ENCODE measurements at places on chromosomes 7 and 10. TPM values are rescaled to one million over a fixed set of nuclear protein-coding genes. Genes with fewer than 3 reads are reported as not detected.

GRCh38 chr7:99392659-99393354, 15.6 kb downstream of the PDAP1 start:
- H3K36me3 ChIP-seq, result no peaks in the 10 kb centered on the region
- H3K27ac ChIP-seq, result peak overlapping the region; percentile 69
- no peaks in the 10 kb centered on the region for H3K27me3 ChIP-seq
- peak overlapping the region; percentile 31 for H3K4me3 ChIP-seq
- DNase-seq, result peak; percentile 82

DNA sequence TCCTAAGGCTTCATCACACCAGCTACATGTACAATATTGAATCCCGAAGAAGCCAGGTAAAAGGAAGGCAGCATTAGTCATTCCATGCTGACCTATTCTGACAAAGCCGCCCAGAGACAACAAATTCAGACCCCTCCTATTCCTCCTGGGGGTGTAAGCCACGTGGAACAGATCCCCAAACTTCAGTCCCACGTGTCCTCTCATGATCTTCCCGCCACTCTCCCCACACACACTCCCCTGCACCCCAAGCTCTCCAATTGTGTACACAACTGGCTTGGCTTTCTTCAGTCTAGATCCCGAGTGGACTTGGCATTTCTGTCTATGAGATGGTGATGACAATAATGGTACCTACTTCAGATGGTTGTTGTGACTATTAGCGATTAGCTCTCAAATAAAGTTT, 8.6 kb downstream of the PDE6C start:
- no peak overlapping the region for H3K27ac ChIP-seq
- no peaks in the 10 kb centered on the region for H3K36me3 ChIP-seq
- no peaks in the 10 kb centered on the region for H3K27me3 ChIP-seq
- no peaks in the 10 kb centered on the region for H3K4me1 ChIP-seq

GRCh38 chr7:154985230-154985629, 17.7 kb downstream of the PAXIP1 start:
- H3K4me1 ChIP-seq, result no peaks in the 10 kb centered on the region
- no peak overlapping the region for H3K27ac ChIP-seq
- H3K4me3 ChIP-seq, result no peak overlapping the region
- no peaks in the 10 kb centered on the region for H3K27me3 ChIP-seq
- no peaks in the 10 kb centered on the region for H3K36me3 ChIP-seq

- no peak overlapping the region for H3K4me3 ChIP-seq
- no peaks in the 10 kb centered on the region for H3K4me1 ChIP-seq
- DNase-seq, result no peak
- H3K27me3 ChIP-seq, result no peaks in the 10 kb centered on the region
- H3K27ac ChIP-seq, result no peak overlapping the region
Measured at GRCh38 chr7:82810558-82811259, 352.0 kb downstream of the PCLO start.

- peak overlapping the region; percentile 68 for H3K4me3 ChIP-seq
- no peaks in the 10 kb centered on the region for H3K4me1 ChIP-seq
- no peak overlapping the region for H3K27ac ChIP-seq
- no peak for DNase-seq
- H3K36me3 ChIP-seq, result no peaks in the 10 kb centered on the region
- H3K27me3 ChIP-seq, result no peaks in the 10 kb centered on the region
Measured at GRCh38 chr10:35639021-35639727, 2.9 kb downstream of the FZD8 start.

- H3K4me1 ChIP-seq, result peaks cover 18% of the 10 kb centered on the region
- no peaks in the 10 kb centered on the region for H3K27me3 ChIP-seq
- H3K27ac ChIP-seq, result no peak overlapping the region
- no peaks in the 10 kb centered on the region for H3K36me3 ChIP-seq
- DNase-seq, result no peak
Measured at GRCh38 chr7:95101422-95101821, 194.0 kb downstream of the PPP1R9A start.

DNA sequence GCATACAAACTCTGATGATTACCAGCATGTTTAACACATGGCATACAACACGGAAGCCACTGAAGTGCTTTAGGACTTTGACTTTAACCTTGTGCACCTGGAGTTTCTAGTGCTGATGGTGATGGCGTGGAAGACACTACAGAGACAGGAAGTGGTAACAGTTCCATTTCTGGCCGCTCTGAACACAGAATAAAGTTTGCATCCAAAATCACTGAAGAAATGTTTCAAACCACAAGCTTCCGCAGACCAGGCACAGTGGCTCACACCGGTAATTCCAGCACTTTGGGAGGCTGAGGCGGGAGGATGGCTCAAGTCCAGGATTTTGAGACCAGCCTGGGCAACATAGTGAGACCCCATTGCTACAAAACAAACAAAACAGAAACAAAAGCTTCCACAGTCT, 40.3 kb upstream of the TNPO3 start:
- no peaks in the 10 kb centered on the region for H3K27me3 ChIP-seq
- H3K36me3 ChIP-seq, result no peaks in the 10 kb centered on the region
- DNase-seq, result no peak
- H3K4me1 ChIP-seq, result peaks cover 4% of the 10 kb centered on the region

DNA sequence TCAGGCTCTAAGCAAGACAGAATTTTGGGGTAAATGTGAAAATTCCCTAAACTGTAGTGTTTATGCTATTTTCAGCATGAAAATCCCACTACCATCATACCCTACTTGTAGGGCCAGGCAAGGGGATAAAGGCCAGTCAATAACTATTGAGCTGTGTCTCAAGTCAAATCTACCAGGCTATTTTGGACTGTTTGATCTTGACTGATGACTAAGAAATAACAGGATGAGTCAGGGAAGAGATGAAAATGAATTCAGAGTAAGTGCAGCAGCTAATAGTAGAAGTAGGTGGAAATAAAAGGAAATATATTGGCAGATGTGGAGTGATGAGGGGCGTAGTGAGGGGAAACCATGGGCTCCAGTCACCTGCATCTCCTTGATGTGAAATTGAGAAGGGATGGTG, 225.8 kb upstream of the PHYHIPL start:
- no peaks in the 10 kb centered on the region for H3K36me3 ChIP-seq
- H3K4me3 ChIP-seq, result no peak overlapping the region
- DNase-seq, result no peak

DNA sequence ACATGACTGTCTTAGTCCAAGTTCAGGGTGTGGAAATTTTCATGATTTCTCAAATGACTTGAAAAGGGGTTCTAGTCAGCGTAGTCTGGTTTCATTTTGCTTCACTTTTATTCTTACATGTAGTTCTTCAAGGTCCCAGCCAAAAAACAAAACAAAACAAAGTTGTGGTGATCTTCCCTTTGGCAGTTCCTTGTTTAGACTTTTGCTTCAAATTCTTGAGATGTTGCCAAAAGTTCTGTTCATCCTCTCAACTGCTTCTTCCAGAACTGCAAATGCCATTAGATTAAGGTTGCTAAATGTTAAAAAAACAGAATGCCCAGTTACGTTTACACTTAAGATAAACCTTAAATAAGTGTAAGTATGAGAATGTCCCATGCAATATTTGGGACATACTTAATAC, 370.8 kb upstream of the LRRTM3 start:
- no peaks in the 10 kb centered on the region for H3K27me3 ChIP-seq
- DNase-seq, result no peak
- no peak overlapping the region for H3K27ac ChIP-seq
- H3K36me3 ChIP-seq, result no peaks in the 10 kb centered on the region

- no peaks in the 10 kb centered on the region for H3K4me1 ChIP-seq
- DNase-seq, result no peak
- H3K4me3 ChIP-seq, result no peak overlapping the region
- H3K36me3 ChIP-seq, result no peaks in the 10 kb centered on the region
Measured at GRCh38 chr10:130371156-130371555, 235.0 kb downstream of the GLRX3 start.

DNA sequence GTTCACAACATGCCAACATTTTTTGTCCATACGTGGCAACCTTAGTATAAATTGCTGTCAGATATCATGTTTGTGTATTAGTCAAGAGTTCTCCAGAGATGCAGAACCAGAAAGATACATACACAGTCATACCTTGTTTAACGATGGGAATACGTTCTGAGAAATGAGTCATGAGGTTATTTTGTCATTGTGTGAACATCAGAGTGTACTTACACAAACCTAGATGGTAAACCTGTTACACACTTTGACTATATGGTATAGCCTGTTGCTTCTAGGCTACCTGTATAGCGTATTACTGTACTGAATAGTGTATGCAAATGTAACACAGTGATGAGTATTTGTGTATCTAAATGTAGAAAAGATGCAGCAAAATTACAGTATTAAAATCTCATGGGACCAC, 22.3 kb downstream of the ZNF518A start:
- H3K4me1 ChIP-seq, result no peaks in the 10 kb centered on the region
- no peaks in the 10 kb centered on the region for H3K27me3 ChIP-seq
- no peaks in the 10 kb centered on the region for H3K36me3 ChIP-seq
- H3K27ac ChIP-seq, result no peak overlapping the region
- no peak for DNase-seq

GRCh38 chr7:107581387-107582013, 1.5 kb downstream of the BCAP29 start:
- H3K4me3 ChIP-seq, result peak overlapping the region; percentile 68
- H3K36me3 ChIP-seq, result no peaks in the 10 kb centered on the region
- peaks cover 9% of the 10 kb centered on the region for H3K4me1 ChIP-seq

GRCh38 chr7:77254429-77254828, 54.8 kb upstream of the FGL2 start:
- H3K27me3 ChIP-seq, result no peaks in the 10 kb centered on the region
- no peak overlapping the region for H3K4me3 ChIP-seq
- H3K36me3 ChIP-seq, result no peaks in the 10 kb centered on the region
- no peak overlapping the region for H3K27ac ChIP-seq
- DNase-seq, result no peak

GRCh38 chr7:34048445-34048844, 143.1 kb downstream of the BMPER start:
- H3K27me3 ChIP-seq, result no peaks in the 10 kb centered on the region
- H3K27ac ChIP-seq, result no peak overlapping the region
- H3K4me3 ChIP-seq, result no peak overlapping the region
- no peaks in the 10 kb centered on the region for H3K36me3 ChIP-seq
- no peaks in the 10 kb centered on the region for H3K4me1 ChIP-seq
- DNase-seq, result no peak

DNA sequence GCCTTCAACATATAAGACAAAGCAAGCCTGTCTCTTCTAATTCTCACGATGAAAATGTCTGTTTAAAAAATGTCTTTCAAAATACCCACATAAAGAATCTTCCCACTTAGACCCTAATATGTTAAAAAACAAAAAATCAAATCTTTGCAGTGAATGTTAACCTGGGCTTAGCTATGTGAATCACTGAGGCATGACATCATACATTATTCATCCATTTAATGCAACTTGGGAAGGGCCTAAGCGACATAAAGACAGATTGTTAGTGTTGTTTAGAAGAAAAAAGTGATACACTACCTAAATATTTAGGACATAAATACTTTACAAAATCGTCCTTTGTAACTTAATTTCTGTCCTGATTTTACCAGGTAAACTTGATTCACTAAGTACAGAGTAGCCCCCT, 648.5 kb upstream of the NRP1 start:
- no peak overlapping the region for H3K27ac ChIP-seq
- no peak overlapping the region for H3K4me3 ChIP-seq
- H3K27me3 ChIP-seq, result no peaks in the 10 kb centered on the region
- DNase-seq, result no peak

GRCh38 chr10:130994845-130995244, 316.7 kb downstream of the TCERG1L start:
- H3K4me3 ChIP-seq, result no peak overlapping the region
- DNase-seq, result no peak
- no peak overlapping the region for H3K27ac ChIP-seq
- H3K27me3 ChIP-seq, result no peaks in the 10 kb centered on the region
- no peaks in the 10 kb centered on the region for H3K4me1 ChIP-seq
- H3K36me3 ChIP-seq, result no peaks in the 10 kb centered on the region

DNA sequence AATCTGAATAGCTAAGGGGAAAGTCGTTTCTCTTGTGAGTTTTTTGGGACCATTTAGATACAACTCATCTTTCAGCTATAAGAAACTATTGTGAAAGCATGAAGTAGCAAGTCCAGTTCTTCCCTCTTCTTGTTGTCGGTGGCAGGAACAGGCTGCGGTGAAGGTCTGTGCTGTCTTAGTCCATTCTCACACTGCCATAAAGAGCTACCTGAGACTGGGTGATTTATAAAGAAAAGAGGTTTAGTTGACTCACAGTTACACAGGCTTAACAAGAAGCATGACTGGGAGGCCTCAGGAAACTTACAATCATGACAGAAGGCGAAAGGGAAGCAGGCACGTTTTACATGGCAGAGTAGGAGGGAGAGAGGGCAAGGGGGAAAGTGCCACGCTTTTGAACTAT, 261.8 kb downstream of the GATA3 start:
- no peaks in the 10 kb centered on the region for H3K36me3 ChIP-seq
- H3K4me1 ChIP-seq, result no peaks in the 10 kb centered on the region
- H3K27ac ChIP-seq, result no peak overlapping the region
- no peaks in the 10 kb centered on the region for H3K27me3 ChIP-seq

CALHM2 gene
- total RNA-seq, result 3.0 TPM

NPSR1 gene
- not detected for total RNA-seq

LOXL4 gene
- 3.7 TPM for total RNA-seq

HYAL4 gene
- total RNA-seq, result not detected

ARHGAP22 gene
- 1.1 TPM for total RNA-seq
